Stimulated activated CD8-positive, alpha-beta memory T cell treated with anti-CD3 and anti-CD28 coated beads, Interleukin-4, amount 100 ng/mL, for 1 hour (primary cell): ENCODE measurements at places on chromosomes 2 and 18.

DNA sequence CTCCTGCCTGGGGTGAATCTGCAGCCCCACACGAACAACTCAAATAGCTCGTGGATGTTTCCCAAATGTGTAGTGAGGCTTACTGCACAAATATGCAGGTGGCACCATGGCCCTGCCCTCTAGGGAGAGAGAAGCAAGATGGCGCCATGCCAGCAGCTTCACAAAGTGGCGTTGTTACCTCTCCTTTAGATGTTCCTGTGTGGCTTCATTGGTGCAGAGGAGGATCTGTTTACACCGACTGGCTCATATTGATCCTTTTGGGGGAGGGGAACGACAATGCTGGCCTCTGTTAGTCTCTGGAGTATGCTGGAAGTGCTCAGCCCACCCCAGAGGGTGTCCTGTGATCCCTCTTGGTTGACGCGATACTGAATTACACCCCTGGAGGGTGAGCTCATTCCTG is 99.5 kb upstream of the GATA6 start:
- no peak for DNase-seq

DNA sequence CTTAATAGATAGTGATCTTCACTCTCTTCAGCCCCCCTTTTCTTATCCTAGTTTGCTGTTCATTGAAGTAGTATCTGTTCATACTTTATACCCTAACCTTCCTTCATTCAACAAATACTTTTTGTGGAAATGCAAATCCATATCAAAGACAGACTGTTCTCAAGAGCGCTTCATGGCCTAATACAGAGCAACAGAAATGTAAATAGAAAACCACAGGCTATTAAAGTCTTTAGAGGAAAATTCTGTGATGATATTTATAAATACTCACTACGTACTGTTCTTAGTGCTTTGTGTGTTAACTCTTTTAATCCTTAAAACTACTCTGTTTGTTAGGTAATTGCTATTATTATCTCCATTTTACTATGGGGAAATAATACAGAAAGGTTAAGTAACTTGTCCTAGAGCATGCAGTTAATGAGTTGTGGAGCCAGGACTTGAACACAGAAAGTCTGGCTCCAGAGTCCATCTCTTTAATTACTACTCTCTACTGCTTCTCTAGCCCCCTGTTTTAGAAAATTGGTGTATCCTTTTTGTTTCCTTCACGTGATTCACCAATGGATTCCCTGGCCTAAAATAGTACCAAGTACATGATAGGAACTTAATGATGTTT is 2.9 kb downstream of the MDH1 start:
- DNase-seq = no peak

- DNase-seq = no peak
Measured at GRCh38 chr18:13577781-13578180, 148.6 kb downstream of the FAM210A start.

DNA sequence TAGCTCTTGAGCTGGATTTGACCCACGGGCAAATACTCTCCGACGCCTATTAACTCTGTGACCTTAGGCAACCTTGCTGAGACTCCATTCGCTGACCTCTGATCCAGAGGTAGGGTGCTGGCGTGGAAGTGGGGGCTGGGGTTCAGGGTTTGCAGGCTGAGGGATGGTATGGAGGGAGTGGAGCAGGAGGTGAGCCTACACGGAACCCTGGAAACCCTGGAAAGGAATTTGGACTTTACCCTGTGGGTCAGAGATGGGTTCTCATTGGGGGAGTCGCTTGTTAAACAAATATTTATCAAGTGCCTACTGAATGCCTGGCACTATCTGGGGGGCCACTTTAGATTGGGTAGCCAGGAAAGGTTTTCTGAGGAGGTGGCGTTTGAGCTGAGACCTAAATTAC is 58.2 kb upstream of the FZD7 start:
- no peak for DNase-seq

- DNase-seq = no peak
Measured at GRCh38 chr2:54092940-54093339, 22.5 kb upstream of the ACYP2 start.

DNA sequence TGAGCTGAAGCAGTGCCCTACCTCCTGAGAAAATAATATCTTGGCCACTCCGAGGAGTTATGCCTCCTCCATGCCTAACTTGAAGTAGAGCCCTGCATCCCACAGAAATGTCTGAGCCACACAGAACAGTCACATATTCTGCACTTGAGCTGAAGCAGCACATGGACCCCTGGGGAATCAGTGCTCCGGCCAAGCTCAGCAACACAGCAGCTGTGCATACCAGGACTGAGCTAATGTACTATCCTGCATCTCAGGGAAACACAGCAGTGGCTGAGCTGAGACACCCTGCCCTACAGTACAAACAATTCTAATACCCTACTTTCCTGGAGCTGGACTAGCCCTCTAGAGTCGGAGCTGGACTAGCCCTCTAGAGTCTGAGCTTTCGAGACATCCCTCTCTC is 166.9 kb downstream of the ZNF516 start:
- no peak for DNase-seq

DNA sequence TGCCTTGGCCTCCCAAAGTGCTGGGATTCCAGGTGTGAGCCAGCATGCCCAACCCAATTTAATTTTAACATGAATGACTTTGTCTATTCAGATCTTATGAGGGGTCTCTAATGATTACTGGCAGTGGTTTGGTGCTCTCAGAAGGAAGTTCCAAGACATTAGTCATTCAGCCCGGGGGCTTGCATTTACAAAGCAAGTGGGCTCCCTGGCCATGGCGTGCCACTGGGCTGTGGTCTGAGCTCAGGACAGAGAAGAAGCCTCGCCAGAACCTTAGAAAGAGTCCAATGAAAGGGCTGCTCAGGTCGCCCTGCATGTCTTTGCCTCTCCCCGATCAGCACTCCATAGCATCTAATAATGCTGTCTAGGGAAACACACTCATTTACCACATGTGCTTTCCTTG is 182.6 kb upstream of the CHAC2 start:
- no peak for DNase-seq

DNA sequence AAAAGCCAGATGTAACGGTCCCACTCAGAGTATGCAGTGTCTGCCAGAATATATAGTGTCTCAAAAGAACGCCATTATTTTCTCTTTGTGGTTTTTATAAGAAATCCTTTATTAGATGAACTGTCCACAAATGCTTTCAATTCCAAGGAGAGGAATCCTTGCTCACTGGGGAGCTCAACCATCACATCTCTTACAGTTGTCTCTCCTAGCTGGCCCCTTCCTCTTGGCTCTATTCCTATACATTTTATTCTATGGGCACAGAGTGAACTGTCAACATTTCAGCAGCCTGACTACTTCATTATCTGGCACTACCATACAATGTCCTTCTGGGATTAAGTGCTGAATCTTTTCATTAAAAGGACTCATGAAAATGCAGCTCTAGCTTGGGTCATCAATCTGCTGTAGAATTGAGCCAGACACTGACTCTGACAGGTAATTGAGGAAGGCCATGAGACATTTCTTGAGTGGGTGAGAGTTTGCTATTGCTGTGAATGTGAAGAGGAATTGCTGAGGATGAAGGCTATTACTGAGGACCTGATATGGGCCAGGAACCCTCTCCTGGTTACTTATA is 96.5 kb upstream of the THOC1 start:
- DNase-seq = no peak

- no peak for DNase-seq
Measured at GRCh38 chr2:40455661-40456060, 3.8 kb upstream of the SLC8A1 start.

- DNase-seq = no peak
Measured at GRCh38 chr2:213185147-213185822, 33.9 kb upstream of the IKZF2 start.

GRCh38 chr18:50027996-50028395 is 167.0 kb downstream of the MYO5B start:
- no peak for DNase-seq

DNA sequence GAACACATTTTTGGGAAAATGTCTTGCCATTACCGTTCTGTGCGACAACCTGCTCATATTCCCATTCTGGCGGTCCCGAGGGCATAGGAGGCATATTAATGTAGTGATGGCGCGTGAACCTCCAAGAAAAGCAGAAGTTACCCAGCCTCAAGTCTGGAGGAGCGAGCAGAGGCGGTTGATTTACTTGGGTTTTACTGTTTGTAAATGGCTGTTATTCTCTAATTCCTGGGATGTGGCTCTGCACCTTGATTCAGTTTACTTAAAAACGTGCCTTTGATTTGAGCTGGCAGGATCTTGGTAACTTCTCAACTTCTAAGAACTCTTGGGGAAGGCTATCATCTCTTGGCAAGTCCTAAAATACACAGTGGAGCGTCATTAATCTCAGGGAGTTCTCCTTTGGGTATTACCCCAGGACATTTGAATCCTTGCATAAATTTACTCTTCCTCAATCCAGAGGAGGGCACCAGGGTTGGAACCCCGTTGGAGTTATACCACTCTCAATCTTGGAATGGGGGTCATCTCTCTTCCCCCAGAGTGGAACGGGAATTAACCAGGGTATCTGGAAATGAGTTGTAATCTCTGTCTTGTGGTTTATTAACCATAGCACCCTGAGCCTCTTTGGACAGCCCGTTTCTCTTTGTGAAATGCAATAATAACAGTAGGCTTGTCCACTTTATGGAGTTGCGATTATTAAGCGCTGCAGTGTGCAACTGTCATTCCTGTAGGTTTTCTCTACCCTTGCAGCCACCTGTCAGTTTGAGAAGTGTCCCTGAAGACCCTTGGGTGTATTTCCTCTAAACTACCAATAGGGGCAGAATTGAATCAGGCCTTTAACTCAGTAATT is 2.1 kb downstream of the HK2 start:
- DNase-seq = no peak

DNA sequence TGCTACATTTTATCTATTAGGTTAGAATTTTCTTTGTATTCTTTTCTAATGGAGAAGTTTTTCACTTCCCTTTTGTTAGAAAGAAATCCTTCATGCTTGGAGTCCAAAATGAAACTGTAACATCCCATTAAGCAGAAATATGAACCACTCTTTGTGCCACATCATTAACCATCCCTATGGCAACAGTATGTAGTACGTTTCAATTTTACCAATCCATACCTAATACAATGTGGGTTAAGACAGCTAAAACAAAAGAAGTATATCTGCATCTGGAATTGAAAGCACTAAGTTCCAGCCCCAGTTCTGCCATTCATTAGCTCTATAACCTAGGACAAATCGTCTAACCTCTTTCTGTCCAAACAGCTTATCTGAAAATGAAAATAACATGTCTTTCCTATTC is 409.2 kb upstream of the SPHKAP start:
- DNase-seq = no peak

DNA sequence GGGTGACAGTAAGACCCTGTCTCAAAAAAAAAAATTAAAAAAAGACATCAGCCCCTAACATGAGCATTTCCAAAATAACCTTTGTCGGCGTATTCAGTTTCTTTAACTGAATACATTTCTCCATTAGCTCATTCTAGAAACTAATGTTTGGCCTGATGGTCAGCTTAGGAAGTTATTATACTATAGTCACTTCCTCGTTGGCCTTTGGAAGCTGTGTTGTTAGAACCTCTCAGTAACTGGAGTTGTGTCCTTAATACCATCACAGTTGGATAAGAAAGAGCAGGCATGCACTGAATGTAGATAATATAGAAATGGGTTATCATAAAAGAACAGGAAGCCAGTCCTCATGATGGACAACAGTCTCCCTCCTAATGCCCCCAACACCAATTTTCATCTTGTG is 112.8 kb downstream of the ANTXR1 start:
- no peak for DNase-seq

DNA sequence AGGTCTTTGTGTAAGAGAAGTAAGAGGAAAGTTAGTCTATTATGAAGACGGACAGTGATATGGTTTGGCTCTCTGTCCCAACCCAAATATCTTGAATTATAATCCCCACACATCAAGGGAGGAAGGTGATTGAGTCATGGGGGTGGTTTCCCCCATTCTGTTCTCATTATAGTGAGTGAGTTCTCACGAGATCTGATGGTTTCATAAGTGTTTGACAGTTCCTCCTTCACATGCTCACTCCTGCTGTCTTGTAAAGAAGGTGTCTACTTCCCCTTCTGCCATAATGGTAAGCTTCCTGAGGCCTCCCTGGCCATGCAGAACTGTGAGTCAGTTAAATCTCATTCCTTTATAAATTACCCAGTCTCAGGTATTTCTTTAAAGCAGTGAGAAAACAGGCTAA is 67.6 kb downstream of the NEURL3 start:
- no peak for DNase-seq

GRCh38 chr2:206084439-206084869 is 1.5 kb downstream of the INO80D start:
- no peak for DNase-seq

DNA sequence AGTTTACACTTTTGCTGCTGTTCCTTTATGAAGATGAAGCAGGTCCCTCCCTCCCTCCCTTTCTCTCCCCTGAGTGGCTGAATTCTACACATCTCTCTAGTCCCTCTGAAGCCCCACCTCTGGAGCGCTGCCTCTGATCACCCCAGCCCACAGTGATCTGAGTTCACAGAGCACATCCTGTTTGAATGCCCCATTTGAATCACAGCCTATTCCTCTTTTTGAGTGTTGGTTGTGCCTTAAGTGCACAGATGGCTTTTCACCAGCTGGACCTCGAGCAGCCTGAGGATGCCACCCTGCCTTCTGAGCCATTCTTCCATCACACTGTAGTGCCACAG is 87.1 kb downstream of the ITGB1BP1 start:
- DNase-seq = no peak

GRCh38 chr2:189841019-189841418 is 56.8 kb downstream of the PMS1 start:
- no peak for DNase-seq

DNA sequence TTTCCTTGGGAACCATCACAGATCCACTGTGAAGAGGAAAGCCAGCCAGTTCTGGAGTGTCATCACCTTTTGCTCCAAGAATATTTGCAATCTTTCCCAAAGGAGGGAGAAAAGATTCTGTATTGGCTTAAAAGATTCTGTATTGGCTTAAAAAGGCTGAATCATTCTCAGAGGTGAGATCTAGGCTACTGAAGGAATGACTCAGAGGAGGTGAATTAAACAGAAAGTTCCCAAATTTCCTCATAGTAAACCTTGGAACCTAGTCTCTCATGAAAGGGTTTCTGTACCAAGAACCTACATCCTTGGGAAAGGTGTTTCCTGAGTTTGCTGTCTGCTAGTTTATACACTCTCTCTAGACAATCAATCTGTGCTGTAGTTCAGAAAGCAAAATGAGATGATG is 34.1 kb upstream of the GRB14 start:
- no peak for DNase-seq

- DNase-seq = no peak
Measured at GRCh38 chr2:26035090-26035743, 1.3 kb downstream of the RAB10 start.

GRCh38 chr18:57447154-57447621 is 12.0 kb downstream of the ONECUT2 start:
- no peak for DNase-seq

- no peak for DNase-seq
Measured at GRCh38 chr2:111165084-111165483, 44.4 kb downstream of the BCL2L11 start.
